ENCODE measurements at places on chromosomes 16 and 17.

DNA sequence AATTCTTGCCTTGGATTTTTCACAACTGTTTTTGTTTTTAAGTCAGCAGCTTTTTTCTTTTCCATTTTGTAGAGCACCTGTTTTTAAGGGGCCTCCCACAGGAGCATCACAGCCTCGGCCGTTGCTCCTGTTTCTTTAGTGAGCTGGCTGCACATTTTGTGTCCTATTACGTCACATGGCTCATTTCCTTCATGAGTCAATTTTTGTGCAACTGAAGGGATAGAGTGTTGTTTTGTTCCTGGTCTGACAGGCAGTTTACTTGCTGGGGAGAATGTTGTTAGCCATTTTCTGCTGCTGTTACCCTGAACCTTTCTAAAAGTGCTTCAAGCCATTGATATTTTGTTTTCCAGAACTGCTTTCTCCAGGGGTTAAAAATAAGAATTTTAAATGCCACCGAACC, 45.0 kb upstream of the CRISPLD2 start:
- no peak for DNase-seq

DNA sequence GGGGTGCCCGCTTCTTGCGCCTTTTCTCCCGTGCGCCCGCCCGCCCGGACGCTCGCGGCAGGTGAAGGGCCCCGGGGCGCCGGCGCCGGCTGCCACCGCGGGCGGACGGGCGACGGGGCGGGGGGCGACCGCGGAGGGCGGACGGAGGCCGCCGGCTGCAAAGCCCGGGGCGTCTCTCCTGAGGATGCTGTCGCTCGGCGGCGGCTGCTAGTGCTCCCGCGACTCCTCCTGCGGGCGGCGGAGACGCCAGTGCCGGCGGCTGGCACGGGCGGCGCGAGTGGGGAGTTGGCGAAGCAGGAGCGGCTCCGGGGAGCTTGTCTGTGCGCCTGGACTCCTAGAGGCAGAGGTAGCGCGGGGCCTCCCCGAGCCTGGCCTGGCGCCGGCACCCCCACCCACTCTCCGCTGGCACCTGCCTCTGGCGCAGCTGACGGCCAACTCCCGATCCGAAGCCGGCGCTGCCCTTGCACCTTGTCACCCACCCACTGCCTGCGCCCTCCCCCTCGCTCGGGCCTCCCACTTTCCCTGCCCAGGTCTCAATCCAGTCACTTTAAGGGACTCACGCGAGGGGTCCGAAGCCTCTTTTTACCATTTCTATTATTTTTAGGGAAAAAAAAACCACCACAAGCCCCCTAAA, at the start of gene FAM20A:
TSS of gene FAM20A (minus strand) at position 437 of the 634 bp plus-strand sequence. CDS start 701 bp downstream, outside the sequence.
- DNase-seq: peak; percentile 36

DNA sequence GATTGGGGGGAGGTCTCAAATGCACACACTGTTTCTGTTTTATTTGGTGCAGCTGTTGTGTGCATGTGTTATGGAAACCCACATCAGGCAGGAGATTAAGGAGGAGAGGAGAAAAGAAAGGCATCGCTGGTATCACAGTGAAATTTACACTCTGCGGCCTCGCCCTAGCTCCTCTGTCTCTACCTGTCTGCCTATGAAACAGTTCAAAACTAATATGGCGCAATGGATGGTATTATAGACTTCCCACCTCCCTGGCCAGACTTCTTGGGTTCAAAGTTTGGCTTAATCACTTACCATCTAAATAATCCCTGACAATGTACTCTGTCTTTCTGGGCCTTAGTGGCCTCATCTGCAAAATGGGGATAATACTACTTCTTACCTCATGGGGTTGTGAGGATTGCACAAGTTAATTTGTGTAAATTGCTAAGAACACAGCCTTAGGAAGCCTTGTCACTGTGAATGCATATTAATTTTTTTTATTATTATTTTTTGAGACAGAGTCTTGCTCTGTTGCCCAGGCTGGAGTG, 1.4 kb upstream of the ABCC1 start:
- no peak for DNase-seq

DNA sequence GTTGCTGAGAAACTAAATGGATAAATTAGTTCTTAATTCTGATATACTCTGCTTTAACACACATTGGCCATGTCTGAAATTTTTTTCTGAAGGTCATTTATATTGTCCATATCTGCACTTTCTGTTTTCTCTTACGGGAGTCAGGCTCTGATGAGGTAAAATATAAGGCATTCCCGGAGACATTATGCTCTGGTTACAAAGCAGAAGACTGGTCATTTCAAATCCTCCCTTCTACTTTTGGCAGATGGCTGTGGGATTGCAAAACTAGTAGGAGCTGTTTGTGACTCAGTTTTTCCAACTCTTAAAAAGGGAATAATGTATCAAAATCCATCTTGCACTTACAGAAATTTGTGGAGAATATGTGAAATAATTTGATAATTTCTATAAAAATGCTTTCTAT, 92.2 kb upstream of the CPHXL start:
- DNase-seq: no peak

DNA sequence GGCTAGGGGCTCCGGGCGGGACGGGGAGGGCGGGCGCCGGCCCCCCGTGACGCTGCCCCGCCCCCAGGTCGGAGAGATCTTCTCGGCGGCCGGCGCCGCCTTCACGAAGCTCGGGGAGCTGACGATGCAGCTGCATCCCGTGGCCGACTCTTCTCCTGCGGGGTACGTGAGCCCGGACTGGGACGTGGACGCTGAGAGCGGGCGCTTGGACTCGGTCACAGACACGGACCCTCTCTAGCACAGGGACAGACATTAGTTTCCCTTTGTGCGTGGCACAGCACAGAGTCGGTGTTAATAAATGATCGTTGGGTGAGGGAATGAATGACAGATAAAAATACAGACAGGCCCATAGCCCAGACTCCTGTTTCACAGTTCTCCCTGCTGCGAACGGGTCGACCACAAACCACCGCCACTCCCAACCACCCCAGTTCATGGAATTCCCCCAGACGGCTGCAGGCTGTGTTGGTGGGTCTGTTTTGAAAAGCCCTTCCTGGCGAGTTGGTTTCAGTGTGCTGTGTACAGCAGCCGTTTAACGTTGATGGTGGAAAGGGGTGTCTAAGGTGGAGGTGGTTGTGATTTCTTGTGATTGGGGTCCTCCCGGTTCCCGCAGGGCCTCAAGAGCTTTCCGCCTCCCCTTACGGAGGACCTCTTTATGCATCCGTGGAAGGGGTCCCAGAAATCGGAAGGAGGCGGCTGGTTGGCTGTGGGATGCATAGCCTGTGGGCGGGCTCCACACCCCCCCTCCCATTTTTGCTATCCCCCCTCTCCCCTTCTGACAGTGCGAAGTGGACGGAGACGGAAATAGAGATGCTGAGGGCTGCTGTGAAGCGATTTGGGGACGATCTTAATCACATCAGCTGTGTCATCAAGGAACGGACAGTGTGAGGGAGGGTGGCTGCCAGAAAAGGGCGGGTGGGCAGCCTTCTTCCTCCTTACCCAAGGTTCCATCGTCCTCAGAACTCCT, 2.9 kb downstream of the RNASEK start:
- DNase-seq: peak; percentile 83

DNA sequence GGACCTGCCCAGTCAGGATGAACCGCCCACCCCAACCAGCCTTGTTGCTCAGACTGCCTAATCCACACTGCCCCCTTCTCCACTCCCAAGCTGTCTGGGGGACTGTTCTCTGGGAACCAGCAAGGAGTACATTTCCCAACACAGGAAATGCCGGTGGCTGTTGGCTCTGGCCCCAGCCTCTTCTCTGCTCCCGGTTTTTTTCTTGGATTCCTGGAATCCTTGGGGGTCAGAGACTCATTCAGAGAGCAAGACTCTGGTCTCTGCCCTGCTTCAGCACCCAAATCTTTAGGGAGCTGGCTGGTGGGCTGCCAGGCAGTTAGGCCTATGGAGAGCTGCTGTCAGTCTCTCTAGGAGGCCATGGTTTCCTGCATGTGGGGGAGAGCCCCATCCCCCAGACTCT, 10.8 kb upstream of the MTMR4 start:
- no peak for DNase-seq

GRCh38 chr16:54437401-54437800, 150.8 kb upstream of the IRX3 start:
- no peak for DNase-seq

DNA sequence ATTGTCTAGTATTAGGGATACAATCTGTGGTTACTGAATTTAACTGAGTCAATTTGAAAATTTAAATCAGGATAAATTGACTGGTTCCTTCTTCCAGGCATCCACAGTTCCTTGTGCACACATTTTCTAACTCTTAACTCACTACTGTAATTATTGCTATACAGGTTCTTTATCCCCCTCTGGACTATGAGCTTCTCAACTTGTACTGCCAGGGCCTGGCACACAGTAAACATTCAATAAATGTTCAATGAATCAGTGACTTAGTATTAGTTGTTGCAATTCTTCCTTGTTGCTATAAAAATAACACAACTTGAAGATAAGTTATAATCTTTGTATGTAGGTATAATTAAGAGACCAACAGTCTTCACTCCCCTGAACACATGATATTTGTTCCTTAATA, 67.9 kb downstream of the SSH2 start:
- no peak for DNase-seq

- no peak for DNase-seq
Measured at GRCh38 chr16:12498077-12498476, 305.6 kb downstream of the CPPED1 start.

DNA sequence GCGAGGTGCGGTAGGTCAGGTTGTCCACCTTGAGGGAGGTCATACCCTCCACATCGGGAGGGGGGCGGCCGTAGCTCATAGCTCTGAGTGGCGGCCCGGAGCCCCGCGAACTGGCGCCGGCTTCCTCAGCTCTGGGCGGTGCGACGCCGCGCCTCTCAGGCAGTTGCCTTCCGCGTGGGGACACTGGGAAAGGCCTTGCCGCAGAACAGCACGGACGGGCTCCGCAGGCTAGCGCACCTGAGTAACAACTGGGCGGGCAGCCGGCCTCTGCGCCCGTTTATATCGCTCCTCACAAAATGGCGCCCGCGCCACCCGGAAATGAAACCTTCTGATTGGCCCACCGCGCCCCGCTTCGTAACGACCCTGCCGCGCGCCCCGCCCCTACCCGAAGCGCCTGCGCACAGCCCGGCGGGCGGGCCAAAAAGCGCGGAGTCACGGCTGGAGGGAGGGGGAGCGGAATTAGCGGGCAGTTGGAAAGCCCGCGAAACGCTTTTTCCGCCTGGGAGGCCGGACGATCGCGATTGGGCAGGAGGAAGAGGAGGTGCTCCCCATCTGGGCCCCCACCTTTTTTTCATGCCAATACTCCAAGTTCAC, at the start of gene SRSF2:
TSS of gene SRSF2 (minus strand) at position 250 of the 594 bp plus-strand sequence. CDS start at position 79, 171 bp downstream.
- DNase-seq: peak; percentile 98

GRCh38 chr17:80096561-80097021, 4.8 kb upstream of the GAA start:
- no peak for DNase-seq

- no peak for DNase-seq
Measured at GRCh38 chr17:49523706-49524472, 28.8 kb downstream of the NGFR start.

DNA sequence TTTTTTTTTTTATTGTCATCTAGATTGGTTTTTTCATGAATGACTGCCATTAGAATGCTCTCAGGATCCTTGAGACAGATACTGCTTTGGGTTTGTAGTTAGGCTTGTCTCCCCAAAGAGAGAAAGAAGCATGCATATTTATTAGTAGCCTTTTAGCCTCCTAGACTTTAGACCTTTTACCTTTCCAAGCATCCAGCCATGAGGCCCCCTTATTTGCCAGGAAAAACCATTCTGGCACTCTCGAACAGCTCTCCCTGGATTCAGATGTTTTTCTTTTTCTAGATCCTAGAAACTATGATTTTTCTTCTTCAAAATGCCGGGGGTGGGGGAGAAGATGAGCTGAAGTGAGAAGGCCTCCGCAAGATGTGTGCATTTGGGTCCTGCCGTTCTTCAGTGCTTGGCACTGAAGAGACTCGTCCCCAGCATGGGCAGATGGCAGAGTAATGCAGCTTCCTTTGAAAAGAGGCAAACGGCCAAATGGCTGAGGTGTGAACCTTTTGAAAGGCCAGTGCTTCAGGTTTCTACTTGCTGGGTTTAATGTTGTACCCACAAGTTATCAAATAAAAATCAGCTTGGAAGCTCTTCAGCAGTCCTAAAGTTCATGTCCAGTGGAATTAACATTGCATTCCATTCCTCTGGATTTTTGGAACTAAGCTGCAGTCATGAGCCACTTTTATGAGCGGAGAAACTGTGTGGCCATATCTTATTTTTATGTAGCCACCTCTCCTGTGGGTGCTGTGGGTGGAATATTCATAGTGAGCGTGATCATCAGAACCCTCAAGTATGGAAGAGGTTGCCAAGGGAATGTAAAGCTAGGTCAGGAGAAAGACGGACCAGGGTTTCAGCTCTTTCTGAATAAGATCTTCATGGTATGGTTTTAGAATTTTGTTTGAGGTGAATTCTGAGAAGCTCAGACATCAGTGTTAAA, 7.2 kb downstream of the SOCS7 start:
- DNase-seq: no peak

DNA sequence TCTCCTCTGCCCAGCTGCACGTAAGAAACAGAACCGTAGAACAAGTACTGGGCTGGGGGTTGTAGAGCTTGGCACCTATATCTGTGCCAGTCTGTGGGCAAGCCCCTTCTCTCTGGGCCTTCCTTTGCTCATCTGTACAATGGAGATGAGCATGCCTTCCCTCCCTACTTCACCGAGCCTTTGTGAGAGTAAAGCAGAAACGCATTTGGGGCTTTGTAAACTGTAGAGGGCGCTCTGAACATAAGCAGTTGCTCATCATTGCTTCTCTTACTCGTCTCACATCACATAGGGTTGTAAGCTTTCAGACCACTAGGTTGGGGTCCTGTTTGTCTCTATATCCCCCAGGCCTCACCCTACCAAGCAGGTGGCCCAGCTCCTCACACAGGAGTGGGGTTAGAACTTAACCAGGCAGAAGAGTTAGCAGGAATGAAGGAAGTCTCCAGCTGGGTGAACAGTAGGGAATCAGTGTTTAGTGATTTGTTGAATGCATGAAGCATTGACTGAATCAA, 15.1 kb downstream of the SAMD14 start:
- DNase-seq: peak; percentile 50

GRCh38 chr16:8708536-8708935, 34.1 kb downstream of the ABAT start:
- no peak for DNase-seq

GRCh38 chr16:16071631-16072244, 122.3 kb downstream of the ABCC1 start:
- no peak for DNase-seq

- no peak for DNase-seq
Measured at GRCh38 chr17:326010-326621, 26.5 kb downstream of the RPH3AL start.

- DNase-seq: peak; percentile 55
Measured at GRCh38 chr17:2025622-2026309, 632 bp upstream of the RTN4RL1 start.

GRCh38 chr17:48129981-48130380, 22.4 kb downstream of the SNX11 start:
- no peak for DNase-seq

GRCh38 chr17:235831-236640, 54.6 kb upstream of the DOC2B start:
- DNase-seq: no peak

DNA sequence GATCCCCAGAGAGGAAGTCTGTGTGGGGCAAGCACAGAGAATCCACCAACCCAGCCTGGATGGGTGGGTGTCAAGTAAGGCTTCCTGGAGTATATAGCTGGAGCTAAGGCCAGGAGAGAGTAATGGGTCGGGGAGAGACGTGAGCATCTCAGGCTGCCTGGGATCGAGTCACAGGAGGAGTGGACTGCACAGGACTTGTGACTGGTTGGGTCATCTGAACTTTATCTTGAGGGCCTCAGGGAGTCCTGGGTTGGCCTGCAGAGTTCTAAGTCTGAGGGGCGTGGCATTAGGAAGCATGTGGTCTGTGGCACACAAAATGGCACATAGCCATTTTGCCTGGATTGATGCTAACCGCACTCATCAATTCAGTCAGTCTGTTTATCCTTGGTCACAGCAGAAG, 1.5 kb downstream of the PLA2G15 start:
- no peak for DNase-seq

GRCh38 chr17:51721730-51722129, 436.8 kb downstream of the CA10 start:
- DNase-seq: no peak

Measured in stimulated activated CD4-positive, alpha-beta T cell treated with anti-CD3 and anti-CD28 coated beads, Interleukin-15, amount 100 ng/mL, for 24 hours (primary cell).